Cerebellar nuclear complex (tissue), 1 donor: ENCODE measurements at places on chromosomes 1 and 21.

DNA sequence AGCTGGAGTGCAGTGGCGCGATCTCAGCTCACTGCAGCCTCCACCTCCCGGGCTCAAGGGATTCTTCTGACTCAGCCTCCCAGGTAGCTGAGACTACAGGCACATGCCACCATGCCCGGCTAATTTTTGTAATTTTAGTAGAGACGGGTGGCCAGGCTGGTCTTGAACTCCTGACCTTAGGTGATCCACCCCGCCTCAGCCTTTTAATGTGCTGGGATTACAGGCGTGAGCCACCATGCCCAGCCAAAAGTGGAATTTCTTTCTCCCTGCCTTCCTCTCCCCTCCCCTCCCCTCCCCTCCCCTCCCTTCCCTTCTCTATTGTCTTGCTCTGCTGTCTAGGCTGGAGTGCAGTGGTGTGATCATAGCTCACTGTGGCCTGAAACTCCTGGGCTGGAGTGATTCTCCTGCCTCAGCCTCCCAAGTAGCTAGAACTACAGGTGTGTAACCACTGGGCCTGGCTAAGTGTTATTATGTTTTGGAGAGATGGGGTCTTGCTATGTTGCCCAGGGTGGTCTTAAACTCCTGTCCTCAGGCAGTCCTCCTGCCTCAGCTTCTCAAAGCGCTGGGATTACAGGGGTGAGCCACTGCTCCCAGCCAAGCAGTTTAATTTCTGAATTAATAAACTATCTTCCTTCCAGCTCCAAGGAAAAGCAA is 10.0 kb upstream of the MACF1 start:
- no peak for DNase-seq

DNA sequence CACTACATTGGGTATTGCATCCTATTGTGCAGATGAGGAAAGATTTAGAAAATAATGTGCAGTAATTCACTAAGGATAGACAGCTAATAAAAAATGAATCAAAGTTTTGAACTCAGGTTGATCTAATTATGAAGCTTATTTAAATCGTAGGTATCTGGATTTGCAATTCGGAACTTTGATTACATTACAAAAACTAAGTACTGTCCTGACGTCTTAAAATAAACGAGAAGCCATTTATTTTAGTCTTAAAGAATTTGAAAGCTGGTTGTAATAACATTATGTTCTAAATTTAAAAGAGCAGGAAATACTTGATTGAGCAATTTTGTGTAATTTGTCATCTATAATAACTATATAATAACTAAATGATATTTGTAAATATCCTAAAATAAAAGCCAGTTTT is 235.9 kb downstream of the TPR start:
- no peak for DNase-seq

GRCh38 chr1:156889802-156890580 is 3.5 kb upstream of the PEAR1 start:
- DNase-seq, result no peak

DNA sequence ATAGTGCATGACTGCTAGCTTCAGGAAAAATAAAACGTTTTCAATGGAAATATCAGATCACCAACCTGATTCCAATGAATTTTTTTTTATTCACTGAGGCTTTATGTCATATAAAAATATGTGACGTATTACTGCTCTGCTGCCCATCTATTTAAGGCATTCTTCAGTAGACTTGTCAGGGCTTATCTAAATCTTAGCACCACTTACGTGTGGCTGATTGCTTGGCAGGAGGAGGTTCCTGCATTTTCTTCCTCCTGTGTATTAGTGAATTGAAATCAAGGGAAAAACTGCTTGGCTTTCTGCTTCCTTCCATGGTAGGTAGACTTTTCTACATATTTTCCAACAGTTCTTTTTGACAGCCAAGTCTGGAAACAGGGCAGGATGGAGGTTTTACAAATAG is 80.3 kb downstream of the ROR1 start:
- no peak for DNase-seq

DNA sequence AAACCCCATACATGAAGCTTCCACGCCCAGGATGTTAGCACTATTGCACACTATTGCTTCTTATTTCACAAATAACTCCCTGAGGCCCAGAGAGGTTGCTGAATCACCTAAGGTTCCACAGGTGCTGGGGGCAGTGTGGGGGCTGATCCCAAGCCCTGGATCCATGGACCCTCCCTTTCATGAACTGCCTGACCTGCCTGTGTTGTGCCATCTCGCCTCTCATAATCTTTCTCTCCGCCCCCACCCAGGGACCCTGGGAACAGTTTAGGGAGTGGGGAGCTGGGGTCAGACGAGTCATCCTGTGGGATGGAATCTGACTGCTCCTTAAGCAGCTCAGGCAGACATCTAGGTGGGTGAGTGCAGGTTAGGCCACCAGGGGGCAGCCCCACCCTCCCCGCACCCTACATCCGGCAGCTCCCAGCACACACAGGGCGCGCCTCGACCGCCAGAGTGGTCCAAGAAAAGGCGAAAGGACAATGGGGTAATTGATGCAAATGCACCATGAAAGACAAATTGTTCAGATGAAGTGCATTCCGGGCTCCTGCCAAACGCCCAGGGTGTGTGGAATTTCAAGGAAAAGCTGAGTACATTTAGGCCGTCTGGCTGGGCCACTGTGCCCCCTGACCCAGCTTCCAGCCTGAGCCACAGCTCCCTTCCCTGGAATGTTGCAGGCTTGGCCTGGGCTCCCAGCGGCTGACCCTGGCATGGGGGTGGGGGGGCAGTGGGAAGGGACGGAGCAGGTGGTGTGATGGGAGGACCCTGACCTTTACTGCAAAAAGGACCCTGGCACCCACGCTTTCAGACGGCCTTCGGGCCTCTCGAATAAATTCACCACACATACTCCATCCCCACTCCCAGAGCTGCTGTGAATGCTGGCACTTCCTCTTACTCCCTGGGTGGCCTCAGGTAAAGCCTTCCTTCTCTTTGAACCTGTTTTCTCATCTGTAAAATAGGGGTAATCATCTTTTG is 20.8 kb downstream of the PHLDA3 start:
- DNase-seq, result no peak

DNA sequence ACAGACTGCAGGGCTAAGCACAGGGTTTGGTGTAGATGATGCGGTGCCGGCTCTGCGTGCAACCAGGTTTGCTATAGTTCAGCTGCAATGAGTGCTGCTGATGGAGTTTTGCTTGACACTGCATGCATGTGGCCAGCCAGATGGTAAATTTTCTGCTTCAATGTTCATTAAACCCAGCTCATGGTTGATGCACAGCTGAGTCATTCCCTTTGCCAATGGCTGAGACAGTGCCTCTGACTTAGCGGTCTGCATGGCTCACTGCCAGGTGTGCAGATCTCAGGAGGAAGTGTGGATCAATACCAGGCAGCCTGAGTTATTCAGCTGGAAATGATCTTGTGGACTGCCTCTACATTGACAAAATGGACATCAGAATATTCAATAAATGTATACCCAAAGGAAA is 172.7 kb upstream of the ZP4 start:
- DNase-seq, result no peak

DNA sequence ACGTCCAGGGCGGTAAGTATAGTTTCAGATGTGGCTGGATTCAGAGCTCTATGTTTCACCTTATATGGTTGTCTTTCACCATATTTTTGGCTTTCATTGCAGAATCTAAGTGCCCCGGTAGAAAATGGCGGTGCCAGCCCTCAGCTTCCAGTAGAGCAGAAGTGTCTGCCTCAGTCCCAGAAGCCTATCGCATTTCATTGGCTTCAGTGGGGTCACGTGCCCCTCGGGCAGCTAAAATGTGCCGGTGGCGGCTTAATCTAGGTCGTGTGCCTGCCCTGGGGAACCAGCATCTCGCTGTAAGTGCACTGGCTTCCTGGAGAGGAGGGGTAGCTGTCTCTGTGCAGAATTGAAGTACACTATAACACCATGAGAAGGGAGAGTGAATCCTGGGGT is 107.4 kb upstream of the MAGI3 start:
- DNase-seq, result no peak

DNA sequence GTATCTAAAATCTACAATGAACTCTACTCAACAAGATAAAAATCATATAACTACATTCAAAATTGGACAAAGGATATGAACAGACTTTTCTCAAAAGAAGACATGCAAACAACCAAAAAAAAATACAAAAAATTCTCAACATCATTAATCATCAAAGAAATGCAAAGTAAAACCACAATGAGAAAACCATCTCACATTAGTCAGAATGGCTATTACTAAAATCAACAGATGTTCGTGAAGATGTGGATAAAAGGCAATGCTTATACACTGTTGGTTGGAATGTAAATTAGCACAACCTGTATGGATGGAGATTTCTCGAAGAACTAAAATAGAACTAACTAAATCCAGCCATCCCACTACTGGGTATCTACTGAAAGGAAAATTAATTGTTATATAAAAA is 1080.8 kb downstream of the AMY1C start:
- no peak for DNase-seq

DNA sequence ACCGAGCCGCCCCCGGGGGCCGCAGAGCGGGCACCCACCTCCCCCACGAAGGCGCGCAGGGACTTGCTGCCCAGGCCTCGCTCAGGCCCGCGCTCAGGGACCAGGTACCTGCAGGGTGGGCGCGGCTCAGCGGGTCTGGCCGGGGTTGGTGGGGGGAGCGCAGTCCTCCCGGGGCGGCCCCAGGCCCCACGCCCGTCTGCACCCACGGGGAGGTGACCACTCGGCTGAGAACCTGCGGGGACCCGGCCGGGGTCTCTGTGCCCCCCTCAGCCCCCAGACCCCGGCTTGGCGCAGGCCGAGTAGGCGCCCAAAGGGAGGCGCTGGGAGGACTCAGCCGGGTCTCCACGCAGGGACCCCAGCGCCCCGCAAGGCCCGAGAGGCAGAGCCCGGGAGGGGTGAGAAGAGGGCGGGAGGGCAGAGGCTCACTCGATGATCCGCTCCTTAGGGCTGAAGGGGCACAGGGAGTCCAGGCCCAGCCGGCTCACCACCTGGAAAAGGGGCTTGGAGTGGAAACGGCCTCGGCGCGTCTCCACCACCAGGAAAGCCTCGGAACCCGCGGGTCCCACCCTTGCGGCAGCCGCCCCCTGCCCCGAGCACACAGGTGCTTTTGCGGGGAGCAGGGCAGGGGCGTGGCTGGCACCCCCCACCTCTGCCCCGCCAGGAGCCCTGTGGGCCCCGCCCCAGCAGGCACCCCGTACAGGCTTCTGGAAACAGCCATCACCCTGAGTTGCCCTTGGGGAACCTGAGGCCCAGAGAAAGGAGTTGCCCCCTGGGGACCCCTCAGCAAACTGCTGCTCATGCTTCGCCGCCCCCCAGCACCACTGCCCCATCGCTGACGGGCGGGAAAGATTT is 9.3 kb downstream of the FTCD start:
- no peak for DNase-seq

DNA sequence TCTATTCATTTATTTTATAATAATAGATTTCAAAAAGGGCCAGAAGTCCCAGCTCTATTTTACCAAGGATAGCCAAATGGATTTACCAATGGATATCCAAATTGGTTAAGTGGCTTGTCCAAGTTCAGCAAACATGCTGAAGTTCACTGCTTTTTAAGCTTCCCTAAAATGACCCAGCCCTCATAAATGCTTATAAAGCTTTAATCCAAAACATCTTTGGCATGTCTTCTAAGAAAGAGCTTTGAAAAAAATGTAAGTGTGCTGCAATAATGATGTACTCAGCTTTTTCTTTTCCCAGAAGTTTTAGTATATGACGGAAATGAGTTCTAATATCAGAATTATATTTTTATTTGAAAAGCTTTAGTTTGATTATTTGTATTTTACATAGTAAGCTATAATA is 451.5 kb upstream of the ADAMTS5 start:
- DNase-seq, result no peak

GRCh38 chr1:153881751-153882150 is 41.0 kb downstream of the GATAD2B start:
- no peak for DNase-seq

- DNase-seq, result no peak
These were observed 159.8 kb upstream of the SGIP1 start for GRCh38 chr1:66374148-66374547.

DNA sequence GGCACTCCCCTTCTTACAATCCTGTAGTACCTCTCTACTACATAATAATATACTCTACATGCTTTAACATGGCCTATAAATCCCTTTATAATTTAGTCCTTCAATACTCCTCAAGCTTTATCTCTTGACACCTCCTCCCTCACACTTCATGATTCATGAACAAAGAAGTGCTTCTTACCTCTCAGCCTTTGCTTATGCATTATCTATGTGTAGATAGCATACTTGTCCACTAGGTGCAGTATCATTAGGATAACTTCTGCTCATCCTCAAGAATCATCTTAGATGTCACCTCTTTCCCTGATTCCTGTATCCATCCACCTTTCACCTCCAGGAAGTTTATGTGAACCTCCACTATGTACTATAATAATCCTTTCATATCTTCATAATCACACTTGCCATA is 74.4 kb downstream of the COL24A1 start:
- no peak for DNase-seq

- DNase-seq, result no peak
These were observed 59.0 kb upstream of the RAVER2 start for GRCh38 chr1:64685765-64686341.

- DNase-seq, result no peak
These were observed 77.9 kb downstream of the CDC7 start for GRCh38 chr1:91578320-91579109.

- no peak for DNase-seq
These were observed 271.3 kb upstream of the RGS18 start for GRCh38 chr1:191886977-191887376.

GRCh38 chr1:156659988-156660751 is 17.0 kb downstream of the NES start:
- DNase-seq, result peak; percentile 49

GRCh38 chr1:233295975-233296322 is 424 bp upstream of the PCNX2 start:
- DNase-seq, result no peak

DNA sequence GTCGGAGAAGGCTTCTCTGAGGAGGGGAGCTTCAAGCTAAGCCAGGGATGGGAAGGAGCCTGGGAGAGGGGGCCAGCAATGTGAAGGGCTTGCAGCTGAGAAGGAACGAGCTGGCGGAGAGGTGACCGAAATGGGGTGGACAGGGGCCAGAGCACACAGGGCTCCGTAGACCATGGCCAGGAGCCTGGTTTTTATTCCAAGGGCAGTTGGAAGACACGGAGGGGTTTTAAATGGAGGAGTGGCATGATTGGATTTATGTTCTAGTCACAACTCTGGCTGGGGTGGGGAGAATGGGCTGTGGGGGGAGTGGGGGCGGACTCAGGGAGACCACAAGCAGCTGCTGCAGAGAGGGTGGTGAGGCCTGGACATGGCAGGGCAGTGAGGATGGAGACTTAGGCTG is 5.1 kb upstream of the EPS8L3 start:
- no peak for DNase-seq

- DNase-seq, result no peak
These were observed 7.3 kb upstream of the CTRC start for GRCh38 chr1:15430787-15431570.

- DNase-seq, result no peak
These were observed 117.8 kb downstream of the SETD4 start for GRCh38 chr21:35942211-35943144.

DNA sequence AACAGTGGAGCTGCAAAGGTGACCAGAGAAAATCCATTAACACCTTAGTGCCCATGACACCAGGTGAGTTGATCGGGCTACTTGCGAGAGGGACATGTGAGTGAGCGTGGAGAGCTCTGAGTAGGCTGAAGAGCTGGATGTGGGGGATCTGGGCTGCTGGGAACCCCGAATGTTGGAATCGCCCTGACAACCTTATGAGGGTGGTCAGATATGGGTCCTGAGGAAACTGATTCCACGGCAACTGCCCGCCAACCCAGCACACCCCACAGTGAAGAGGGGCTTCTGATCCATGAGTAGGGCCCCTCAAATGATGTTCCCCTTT is 705 bp upstream of the QSOX1 start:
- no peak for DNase-seq

GRCh38 chr1:101181930-101182329 is 54.9 kb upstream of the S1PR1 start:
- DNase-seq, result no peak

- no peak for DNase-seq
These were observed 15.6 kb downstream of the CADM3 start for GRCh38 chr1:159187033-159187432.
